ENCODE measurements at places on chromosomes 3 and 15.

DNA sequence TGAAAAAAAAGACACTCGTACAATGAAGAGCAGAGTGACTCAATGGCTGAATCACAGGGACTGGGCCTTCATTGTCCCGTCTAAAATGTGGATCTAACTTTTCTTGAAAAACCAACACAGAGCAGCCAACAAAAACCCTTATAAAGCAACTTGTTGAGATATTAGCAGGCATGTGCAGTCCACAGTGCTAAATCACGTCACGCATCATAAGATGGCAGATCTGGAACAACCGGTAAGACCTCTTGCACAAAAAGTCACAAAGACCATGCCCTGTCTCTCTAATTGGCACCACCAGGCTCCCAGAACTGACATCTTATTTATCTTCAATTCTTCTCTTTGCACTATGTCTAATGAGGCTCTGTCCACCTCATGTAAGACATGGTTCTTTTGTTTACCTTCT lies 177.0 kb downstream of the MAGI1 start:
- DNase-seq = no peak

GRCh38 chr3:128392818-128393544 lies 73.7 kb downstream of the DNAJB8 start:
- no peak for DNase-seq

GRCh38 chr3:385151-385550 lies 188.6 kb downstream of the CHL1 start:
- no peak for DNase-seq

DNA sequence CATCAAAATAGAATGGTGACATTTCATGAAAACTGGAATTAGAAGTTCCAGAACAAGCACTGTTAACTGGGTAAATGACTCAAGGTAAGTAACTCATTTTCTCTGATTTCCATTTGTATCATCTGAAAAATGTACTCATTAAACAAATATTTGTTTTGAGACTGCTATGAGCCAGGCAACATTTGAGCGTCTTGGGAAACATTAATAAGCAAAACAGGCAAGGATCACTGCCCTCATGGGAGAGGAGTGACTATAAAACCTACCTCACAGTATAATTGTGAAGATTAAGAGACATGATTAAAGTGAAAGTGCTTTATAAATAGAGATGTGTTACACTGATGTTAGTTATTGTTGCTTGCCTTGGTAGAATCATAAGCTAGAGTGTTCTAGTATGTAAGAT lies 711.8 kb upstream of the UBE2E2 start:
- DNase-seq = no peak

DNA sequence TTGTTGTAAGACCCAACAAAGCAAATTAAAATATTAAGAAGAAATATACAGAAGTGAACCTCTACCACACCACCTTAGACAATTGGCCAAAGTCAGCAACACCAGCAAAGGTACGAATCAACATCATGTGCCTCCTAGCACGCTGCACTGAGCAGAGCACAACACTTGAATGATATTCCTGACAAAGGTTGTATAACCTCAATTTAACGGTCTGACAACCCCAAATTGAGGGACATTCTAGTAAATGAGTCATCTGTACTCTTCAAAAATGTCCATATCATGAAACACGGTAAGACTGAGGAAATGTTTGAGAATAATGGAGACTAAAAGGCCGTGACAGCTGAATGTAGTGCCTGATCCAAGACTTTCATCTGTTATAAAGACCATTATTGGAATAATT lies 41.3 kb upstream of the TNFSF10 start:
- no peak for DNase-seq

- no peak for DNase-seq
Observed at GRCh38 chr3:23619705-23620637, 185.8 kb upstream of the UBE2E1 start.
